ENCODE measurements at places on chromosomes 13 and 19.

DNA sequence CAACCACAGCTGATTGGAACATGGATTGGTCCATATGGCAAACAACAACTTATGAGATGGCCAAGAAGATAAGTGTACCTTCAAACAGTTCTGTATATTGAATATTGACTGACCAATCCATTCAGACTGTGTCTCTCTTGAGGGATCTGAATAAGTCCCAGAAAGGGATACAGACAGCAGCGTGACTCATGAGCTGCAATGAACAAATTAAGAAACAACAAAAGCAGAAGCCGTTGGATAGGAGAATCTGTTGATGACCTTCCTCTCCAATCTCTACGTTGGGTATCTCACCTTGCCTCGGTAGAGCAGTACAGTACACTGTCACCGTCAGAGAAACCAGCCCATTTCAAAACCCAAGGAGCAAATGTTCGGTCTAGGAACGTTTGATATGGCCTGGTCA lies 21.3 kb downstream of the MBD3L2B start:
- no peak for DNase-seq

DNA sequence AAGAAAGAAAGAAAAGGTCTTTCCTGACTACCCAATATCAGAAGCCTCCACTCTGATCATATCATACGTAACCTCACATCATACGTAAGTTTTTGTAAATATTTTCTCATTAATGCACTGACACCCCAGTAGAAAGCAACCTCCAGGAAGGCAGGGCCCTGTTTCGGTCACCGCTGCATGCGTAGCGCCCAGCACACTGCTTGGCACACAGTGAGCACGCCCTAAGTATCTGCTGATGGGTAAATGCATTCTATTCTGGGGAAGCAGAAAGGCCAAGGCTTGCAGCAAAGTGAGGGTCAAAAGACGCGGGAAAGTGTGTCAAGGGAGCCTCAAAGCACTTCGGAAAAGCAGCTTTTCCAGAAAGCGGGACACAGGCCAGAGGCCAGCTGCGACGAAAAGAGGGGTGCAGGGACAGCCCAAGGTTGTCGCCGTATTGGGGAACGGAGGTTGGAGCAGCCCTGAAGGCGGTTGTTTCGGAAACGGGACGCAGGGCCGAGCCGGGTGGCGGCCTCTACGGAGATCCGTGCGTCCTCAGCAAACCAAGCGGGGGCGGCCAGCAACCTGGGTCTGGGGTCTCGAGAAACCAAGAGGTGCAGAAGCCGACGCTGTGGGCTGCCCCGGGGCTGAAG lies 463 bp downstream of the SUGP1 start:
- DNase-seq: no peak

GRCh38 chr19:1211494-1212234 lies 6.1 kb downstream of the STK11 start:
- no peak for DNase-seq

GRCh38 chr19:55705972-55706371 lies 30.9 kb downstream of the EPN1 start:
- no peak for DNase-seq

DNA sequence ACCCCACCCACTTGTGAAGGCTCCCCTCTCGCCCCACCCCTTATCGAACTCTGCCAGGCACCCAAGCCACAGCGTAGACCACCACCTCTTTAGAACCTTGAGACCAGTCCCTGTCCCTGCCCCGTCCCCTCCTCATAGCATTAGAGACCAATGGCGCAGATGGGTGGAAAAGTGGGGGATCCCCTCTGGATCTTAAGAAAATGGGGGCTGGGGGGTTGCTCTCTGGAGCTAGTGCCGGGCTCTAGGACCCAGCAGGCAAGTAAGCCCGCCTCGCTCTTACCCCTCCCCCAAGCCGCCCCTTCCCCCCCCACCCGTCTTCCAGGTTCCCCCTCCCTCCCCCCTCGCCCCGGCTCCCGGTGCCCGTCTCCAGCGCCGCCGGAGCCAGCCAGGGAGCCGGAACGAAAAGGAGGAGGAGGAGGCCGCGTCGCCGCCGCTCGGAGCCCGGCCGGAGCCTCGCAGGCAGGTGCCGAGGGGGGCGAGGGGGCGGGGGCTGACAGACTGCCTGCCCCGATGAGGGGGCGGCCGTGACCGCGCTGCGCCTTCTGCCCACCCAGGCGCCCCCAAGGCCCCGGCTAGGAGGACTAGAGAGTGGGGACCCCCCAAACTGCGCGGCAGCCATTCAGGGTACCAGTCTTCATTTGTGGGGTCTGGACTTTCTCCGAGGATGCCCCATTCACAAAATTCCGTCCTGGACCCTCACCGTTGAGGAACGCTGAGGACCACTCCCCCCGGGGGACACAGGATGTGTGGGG lies at the start of gene SPRED3:
TSS of gene SPRED3 (plus strand) at position 349 of the 752 bp plus-strand sequence. CDS start 1,606 bp downstream, outside the sequence.
- DNase-seq: no peak

DNA sequence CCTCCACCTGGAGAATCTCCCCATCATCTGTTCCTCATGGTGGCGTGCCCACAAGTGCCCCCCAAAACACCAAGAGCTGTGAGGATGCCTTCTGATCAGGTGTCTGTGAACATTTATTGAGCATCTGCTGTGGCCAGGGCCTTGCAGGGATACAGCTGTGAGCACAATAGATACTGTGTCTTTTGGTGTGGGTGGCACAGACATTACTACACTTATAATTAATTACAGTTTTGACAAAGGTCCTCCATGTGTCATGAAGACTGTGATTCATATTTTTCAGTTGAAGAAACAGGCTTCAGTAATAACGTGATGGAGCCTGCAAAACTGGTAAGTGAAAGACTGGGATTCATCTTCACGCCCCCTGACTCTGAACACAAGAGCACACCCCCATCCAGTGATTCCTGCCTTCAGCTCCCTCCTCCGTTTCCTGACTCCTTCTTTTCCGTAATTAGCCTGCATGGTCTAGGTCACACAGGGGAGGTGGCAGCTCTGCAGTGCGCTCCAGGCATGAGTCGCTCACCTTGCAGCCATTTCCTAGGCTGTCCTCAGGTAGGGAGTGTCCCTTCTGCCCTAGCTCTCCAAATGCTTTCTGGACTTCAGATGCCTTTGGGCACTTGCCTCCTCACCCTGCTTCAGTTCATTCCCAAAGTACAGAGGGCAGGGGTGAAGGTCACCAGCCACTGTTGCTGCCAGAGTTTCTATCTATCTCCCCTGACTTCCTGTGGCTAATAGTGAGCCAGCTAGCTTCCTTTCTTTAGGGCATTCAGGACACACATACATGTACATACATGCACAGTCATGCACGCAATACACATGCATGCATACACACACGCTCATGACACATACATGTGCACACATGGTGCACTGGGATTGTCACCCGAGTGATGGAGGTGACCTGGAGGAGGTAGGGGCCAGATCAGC lies 66.5 kb downstream of the SIAH3 start:
- DNase-seq: no peak

DNA sequence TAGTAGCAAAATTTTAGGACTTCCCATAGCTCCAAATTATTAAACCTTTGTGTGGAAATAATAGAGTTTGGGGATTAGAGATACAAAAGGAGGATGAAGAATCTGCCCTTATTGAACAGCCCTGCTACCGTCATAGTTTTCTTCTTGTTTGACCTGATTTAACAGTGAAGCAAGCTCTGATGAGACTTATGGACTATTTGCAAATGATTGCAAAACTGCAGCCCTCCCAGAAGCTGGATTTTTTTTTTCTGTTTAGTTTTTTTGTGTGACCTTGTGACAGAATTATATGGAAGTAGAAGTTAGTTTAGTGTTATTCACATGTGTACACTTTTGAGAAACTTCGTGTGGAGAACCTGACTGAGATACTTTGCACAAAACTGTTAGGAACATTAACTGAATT lies 267.8 kb downstream of the KCNRG start:
- no peak for DNase-seq

DNA sequence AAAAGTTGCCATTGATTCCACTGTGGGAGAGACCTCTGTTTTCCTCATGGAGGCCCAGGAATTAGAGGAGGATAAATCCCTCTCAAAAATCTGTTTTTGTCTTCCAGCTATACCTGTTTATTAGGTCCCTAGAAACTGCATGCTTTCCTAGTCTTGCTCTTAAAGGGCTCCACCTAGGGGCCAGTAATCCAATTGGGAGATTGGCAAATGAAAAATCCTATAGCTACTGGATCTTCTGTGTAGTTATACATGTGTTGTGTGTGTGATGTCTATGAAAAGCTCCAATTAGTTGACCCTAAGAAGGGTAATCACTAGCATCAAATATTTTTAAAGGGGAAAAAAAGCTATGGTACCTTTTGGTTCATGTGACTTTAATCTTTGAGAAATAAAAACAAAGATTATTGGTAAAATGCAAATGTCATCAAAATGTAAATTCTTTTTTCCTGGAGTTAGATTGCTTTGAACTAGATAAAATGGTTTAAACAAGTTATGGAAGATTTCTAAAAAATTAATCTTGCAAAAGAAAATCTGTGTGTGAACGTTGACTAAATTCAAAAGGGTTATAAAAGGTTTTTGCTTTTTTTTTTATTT lies 63.4 kb upstream of the C1QTNF9B start:
- no peak for DNase-seq

GRCh38 chr13:73090823-73091187 lies 32.0 kb downstream of the KLF5 start:
- DNase-seq: no peak

DNA sequence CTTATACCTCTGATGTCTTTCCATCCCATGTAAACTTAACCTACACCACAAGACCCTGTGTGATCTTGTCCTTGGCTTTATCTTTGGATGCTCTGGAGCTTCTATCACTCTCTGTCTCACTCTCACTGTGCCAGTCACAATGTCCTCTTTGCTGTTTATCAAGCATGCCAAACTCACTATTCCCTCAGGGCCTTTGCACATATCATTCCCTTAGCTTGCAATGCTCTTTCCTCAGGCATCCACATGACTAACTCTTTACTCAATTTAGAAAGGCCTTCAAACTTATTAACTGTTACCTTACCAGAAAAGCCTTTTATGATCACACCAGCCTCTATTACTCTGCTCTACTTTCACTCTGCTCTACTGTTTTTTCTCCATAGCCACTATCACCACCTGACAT lies 354.1 kb downstream of the RFC3 start:
- DNase-seq: no peak

DNA sequence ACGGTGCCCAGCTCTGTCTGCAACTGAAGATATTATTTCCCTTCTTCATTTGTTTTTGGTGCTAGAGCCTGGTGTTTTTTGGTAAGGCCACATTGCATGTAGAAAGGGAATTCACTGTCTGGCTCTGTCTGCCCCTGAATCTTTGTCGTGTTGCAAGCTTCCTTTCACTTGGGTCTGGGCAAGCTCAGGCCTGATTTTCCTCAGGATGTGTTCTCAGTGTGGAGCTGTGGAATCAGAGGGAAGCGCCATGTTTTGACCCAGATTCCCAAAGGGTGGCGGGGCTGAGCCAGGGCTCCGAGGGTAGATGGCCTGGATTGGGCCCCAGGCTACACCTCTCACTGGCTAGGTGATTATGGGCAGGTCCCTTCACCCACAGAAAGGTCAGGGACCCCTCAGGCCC lies 8.6 kb downstream of the PRKCSH start:
- no peak for DNase-seq

GRCh38 chr13:38180670-38181069 lies 169.0 kb upstream of the UFM1 start:
- no peak for DNase-seq

DNA sequence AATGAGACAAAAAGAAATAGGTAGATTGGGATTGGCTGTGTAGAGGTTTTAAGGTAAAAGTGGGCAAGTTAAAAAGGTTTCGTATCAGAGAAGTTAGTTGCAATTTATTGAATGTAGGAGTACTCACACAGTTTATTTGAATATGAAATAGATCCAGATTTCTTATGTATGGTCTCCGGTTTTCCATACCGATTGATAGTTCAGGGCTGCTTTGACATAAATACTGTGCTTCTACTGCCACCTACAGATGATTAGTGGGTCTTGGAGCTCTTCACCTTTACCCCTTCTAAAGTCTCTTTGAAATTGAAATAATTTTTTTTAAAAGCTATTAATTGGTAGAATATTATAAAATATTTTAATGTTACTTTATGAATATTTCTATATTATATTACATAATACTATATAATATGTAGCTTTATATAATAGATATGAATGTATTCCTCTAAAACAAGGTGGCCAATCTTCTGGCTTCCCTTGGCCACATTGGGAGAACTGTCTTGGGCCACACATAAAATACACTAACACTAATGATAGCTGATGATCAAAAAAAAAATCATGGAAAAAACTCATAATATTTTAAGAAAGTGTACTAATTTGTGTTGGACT lies 7.7 kb upstream of the GPR18 start:
- DNase-seq: no peak

- peak; percentile 6 for DNase-seq
Observed at GRCh38 chr19:40165362-40165937, 25.8 kb upstream of the MAP3K10 start.

GRCh38 chr13:109792416-109793059 lies 6.2 kb upstream of the IRS2 start:
- DNase-seq: no peak

- no peak for DNase-seq
Observed at GRCh38 chr13:63741029-63741813, 2325.6 kb upstream of the PCDH20 start.

DNA sequence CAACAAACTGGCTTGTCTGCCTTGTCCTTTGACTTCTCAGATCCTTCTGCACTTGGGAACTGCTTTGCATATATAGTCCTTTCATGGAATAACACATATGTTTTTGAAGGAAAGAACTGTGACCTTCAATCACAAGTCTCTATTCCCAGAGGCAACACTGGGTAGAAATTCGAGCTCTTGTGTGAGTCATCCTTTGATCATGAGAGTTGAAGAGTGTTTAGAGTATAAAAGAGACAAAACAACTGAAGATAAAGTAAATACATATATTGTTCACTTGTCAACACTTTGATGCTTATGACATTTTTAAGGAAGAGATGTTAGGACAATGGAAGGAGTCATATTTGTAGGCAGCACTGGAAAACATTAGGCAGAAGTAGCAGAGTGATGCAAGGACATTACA lies 5.2 kb upstream of the OR7A5 start:
- DNase-seq: no peak

DNA sequence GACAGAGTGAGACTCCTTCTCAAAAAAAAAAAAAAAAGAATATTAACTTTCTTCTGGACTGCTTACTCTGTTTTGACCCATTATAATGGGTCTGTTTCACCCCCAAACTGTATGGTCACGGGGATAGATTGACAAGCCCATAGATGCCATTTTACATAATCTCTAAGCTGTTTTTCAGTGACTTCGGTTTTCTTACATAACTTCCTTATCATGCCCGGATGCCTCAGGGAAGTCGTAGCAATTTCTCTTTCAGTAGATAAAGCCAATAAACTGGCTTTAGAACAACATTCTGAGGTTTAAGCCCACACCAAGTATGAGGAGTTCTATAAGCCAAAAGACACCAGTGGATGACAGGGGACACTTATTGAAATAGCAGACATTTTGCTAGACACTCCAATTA lies 5.9 kb upstream of the ZNF254 start:
- DNase-seq: no peak

DNA sequence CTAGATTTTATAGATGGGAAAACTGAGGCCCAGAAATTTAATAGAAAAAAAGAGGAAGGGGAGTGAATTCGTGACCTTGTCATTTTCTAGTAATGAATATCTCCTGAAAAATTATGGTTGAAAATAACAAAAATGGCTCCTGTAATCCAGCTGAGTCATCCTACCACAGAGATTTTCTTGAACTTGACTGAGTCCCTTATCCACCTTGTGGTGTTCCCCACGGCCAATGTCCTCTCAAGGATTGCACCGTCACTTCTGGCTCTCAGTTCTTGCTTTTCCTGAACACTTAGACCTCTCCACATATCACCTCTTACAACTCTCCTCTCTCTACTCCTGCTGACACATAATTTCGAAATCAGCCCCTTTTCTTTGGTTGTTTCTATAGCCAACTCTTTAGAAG lies 1.2 kb upstream of the KATNAL1 start:
- no peak for DNase-seq

GRCh38 chr13:53135301-53135700 lies 106.7 kb downstream of the OLFM4 start:
- DNase-seq: no peak

All from effector memory CD4-positive, alpha-beta T cell (primary cell).